ENCODE measurements at places on chromosomes 5 and 9.

GRCh38 chr5:80054682-80055081 is 19.5 kb downstream of the THBS4 start:
- no peak for DNase-seq

GRCh38 chr5:56656846-56657726 is 158.3 kb upstream of the MAP3K1 start:
- DNase-seq: no peak

GRCh38 chr5:170633235-170634081 is 129.6 kb downstream of the KCNIP1 start:
- DNase-seq: no peak

- DNase-seq: no peak
Observed at GRCh38 chr5:147971472-147971871, 65.1 kb upstream of the C5orf46 start.

- DNase-seq: no peak
Observed at GRCh38 chr5:74413403-74414048, 227.0 kb downstream of the ENC1 start.

DNA sequence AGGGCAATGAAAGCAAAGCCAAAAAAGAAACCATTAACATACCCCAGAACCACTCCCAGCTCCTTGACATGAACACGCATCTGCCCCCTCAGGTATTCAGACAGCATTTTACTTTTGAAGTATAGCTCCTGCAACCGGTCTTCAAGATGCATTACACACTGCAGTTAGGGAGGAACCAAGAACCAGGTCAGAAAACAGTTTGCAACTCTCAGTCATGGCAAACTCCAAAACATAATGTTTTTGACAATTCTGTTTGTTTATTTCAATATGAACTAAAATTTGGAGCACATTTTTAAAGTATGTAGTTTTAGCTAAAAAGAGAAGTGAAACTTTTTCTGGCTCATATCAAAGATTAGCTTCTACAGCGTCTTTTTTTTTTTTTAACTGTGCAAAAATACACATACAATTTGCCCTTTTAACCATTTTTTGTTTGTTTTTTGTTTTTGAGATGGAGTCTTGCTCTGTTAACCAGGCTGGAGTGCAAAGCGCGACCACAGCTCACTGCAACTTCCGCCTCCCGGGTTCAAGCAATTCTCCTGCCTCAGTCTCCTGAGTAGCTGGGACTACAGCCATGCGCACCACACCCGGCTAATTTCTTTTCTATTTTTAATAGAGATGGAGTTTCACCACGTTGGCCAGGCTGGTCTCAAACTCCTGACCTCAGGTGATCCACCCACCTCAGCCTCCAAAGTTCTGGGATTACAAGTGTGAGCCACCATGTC is 12.2 kb upstream of the RAPGEF6 start:
- DNase-seq: no peak

DNA sequence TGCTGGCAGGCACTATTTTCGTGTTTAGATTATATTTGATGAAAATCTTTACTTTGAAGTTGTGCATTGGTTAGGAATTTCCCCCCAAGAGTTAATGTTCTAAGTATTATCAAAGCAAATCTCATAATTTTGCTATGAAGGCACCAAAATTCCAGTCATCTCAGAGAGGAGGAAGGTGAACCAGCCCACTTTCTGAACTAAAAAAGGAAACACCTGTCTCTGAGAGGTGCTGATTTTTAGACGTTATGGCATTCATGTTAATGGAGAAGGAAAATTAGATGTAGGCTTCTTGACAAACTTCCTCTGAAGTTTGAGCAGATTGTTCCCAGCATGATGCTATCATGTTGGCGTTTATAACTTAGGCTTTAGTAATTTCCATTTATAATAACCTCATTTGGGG is 432.9 kb upstream of the ACTBL2 start:
- DNase-seq: no peak

DNA sequence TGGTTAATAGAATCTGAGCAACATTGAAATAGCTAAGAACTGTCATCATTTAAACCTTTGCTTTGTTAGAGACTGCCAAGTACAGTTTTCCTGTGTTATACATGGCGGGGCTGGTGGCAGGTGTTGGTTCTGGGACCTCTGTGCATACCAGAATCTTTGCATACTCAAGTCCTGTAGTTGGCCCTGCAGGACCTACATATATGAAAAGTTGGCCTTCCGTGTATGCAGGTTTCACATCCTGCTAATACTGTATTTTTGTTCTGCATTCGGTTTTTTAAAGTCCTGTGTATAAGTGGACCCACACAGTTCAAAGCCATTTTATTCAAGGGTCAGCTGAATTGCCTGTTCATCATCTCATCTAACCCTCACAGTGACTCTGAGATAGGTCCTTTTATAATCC is 36.4 kb downstream of the LARP1 start:
- DNase-seq: no peak

DNA sequence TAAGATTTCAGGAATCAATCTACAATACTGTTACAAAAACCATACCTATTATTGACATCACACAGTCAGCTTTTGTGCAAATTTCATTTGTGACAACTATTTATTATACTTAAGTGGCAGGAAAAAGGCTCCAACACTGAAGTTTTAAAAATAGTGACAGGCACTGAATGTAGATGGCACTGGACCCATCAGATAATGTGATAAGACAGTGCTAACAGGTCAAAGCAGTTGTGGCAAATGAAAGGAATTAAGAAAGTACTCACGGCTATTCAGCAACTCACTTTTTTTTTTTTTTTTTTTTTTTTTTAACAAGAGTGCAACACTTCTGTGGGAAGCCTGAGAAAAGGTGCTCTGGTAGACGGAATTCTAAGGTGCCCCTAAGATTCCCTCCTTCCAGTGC is 115.0 kb upstream of the MEF2C start:
- no peak for DNase-seq

GRCh38 chr5:14204785-14205321 is 61.7 kb downstream of the TRIO start:
- DNase-seq: no peak

- DNase-seq: no peak
Observed at GRCh38 chr5:2588850-2589501, 162.5 kb downstream of the IRX2 start.

DNA sequence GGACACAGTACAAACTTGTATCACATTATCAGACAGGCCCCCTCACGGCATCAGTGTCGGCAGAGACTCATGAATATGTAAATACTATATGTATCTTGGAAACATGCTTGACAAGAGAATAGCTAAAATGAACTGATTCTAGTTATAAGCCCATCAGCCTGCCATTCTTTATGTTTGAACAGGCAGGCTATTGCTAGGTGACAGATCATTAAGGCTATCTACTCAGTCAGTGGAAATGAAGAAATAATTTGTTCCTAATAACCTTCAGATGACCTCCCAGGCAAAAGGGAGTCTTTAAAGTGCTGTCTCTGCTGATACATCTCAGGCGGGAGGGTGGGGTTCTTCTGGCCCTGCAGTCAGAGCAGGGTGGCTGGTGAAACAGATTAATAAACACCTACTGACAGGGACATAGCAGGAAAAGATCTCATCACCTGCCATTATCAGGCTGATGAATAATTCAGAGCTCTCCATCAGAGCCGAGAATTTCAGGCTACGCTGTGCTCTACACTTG is 394.2 kb downstream of the RASEF start:
- DNase-seq: no peak

DNA sequence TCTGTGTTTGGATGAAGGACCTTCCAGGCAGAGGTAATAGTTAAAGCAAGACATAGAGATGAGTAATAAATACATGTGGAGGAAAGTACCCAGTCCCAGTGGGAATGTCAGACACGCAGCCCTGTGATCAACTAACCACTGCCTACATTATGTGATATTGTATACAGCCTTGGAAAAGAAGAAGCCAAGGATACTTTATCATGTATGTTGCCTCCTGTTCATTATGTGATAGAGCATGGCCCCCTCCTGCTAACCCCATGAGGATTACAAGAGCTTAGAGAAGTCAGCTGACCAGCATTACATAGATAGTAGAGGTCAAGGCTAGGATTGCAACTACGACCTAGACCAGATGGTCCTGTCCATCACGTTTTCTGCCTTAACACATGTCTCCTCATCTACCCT is 497.0 kb upstream of the TNC start:
- no peak for DNase-seq

DNA sequence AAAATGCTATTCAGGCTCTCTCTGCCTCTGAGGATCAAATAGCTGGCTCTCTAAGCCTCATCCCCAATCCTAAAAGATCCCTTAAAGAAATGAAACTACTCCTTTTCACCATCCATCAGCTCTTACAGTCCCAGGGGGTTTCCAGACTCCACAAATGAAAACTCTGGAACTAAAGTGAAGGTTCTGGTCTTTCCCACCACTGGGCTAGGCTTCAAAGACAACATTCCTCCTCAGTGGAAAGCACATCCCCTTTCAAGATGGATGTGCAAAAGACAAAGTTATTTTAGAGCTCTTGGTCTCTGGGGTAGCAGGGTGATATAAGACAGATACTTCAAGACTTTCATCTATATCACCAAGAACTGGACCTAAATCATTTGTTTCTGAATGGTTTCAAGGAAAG is 106.9 kb downstream of the DCP2 start:
- no peak for DNase-seq

- DNase-seq: no peak
Observed at GRCh38 chr9:84314306-84314705, 26.3 kb downstream of the SLC28A3 start.

GRCh38 chr5:102826629-102827028 is 71.5 kb downstream of the PAM start:
- no peak for DNase-seq

DNA sequence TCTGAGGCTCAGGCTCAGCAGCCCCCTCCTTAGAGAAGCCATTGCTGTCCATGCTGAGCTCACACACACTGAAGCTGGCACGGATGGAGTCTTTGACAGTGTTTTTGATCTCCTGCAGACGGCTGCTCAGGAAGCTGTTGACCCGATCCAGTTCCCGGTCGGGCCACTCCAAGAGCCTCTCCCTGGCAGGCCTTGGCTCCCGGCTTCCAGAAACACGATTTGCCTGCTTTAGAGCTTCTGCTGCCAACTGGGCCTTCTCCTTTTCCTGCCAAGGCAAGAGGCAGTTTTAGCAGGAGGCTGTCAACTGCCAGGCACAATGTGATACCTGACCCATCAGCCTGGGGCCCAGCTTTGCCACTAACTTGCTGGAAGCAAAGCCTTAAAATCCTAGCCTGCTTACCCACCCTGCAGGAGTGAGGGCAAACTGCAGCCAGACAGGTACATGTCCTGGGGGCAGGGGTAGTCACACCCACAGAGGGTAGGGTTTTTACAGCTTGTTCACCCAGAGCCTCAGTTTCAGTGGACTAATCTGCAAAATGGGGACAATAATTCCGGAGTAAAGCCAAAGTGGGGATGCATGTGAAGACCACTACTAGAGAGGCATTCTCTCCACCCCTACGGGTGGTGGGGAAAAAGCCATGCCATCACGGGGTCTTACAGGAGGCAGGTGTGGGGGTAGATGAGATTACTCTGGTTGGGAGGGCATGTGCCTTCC is 8.3 kb upstream of the DDX41 start:
- no peak for DNase-seq

DNA sequence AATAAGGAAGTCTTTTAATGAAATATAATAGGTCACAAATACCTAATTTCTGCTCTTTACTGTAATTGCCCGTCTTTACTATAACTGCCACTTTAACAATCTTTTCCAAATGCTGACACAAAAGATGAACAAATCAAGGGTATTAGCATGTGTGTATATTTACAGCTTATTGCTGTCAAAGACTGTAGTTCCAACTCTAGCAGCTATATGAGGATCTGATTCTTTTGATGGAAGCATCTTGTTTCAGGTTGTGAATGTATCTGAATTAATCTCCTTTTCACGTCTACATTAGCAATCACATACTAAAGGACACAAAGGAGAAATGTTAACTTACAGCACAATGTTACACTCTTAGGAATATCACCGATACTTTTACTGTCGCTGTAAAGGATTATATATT is 27.9 kb downstream of the RFX3 start:
- DNase-seq: no peak

GRCh38 chr5:62778316-62779009 is 199.8 kb downstream of the LRRC70 start:
- no peak for DNase-seq

DNA sequence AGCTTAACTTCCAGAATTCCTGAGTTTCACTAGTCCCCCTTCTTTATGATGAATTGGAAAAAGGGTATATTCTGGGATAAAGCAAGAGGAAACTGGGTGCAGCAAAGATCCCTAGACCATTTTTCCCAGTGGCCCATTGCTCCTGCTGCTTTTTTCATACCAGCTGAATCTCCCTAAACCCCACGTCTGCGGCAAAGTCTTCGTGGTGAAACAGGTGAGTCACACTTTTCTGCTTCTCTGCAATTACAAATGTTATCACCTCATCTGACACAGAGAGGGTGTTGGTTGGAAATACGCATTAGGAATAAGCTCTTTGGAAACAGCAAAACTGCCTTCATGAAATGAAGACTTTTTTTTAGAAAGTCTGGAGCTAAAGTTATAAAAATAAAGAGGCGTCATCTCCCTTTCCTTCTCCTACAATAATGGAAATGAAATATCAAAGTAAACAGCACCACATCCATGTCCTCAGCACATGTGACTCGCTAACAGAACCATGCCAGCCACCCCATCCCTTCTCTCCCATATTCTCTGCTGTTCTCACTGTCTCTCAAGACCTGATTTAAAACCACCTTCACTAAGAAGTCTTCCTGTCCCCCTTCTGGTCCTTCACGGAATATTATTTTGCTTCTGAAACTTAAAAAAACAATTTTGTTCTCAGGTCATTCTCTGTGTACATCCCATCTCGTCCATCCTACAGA is 39.5 kb upstream of the GLRX start:
- no peak for DNase-seq

DNA sequence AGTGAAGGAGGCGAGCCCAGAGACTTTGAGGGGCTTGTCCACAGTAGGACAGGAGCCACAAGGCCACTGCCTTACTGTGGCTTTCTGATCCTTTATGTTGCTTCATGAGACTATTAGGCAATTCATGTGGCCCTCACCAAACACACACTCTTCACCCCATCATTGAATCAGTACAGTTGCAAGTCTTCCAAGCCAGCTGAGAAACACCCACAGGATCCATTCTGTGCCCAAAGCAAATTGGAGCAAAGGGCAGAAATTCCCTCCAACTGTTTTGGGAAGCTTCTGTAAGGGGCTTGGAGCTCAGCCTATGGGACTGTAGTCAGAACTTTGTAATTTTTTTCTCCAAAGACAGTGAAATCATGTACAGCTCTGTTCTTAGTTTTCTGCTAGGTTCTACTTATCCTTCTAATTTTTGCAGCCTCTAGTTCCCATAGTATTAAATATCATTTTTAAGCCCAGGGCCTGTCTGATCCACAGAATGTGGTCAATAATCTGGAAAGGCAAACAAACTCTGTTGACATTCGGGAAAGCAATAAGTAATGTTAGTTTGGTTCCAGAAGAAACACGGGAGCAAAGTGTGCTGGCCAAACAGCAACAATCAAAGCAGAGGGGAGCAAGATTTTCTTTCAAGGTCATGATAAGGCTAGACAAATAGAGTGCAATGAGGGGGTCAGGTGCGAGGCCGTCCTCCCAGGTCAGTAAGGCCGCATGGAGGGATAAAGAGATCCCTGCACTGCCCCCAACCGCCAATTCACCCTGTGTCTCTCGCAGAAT is 47.0 kb downstream of the UBE2QL1 start:
- no peak for DNase-seq

- no peak for DNase-seq
Observed at GRCh38 chr5:34061993-34062392, 19.0 kb upstream of the C1QTNF3 start.

Measured in progenitor cell of endocrine pancreas (in vitro differentiated cells).